ENCODE measurements at places on chromosomes 4 and X.

DNA sequence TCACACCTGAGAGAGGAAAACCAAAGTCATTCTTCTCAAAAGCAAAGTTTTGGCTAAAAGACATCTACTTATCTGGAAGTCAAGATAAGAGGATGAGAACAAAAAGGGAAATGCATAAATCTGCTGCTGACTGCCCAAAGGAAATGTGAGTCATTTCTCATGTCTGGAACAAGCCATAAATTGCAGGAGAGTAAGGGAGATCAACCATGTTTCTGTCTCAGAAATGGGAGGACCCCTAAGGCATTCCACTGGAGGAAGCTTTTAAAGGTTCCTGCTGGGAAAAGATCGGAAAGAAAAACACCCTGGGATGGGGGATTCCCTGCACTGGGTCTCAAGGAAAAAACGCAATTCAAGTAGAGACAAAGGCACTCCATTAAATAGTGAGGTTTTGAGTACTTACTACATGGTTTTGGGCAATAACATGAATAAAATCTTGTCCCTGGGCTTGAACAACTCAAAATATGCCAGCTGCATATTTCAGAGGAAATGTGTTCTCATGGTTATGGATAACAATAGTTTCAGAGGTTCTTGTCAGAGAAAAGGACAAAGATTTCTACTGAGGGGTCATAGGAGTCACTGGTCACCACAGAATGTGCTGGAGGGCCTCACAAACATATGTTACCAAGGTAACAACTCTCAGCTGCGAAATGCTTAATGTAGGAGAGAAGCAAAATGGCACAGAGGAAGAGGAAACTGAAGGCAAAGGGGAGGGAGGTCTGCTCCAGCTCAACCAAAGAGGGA is 19.3 kb downstream of the GPR143 start:
- no peak for DNase-seq

DNA sequence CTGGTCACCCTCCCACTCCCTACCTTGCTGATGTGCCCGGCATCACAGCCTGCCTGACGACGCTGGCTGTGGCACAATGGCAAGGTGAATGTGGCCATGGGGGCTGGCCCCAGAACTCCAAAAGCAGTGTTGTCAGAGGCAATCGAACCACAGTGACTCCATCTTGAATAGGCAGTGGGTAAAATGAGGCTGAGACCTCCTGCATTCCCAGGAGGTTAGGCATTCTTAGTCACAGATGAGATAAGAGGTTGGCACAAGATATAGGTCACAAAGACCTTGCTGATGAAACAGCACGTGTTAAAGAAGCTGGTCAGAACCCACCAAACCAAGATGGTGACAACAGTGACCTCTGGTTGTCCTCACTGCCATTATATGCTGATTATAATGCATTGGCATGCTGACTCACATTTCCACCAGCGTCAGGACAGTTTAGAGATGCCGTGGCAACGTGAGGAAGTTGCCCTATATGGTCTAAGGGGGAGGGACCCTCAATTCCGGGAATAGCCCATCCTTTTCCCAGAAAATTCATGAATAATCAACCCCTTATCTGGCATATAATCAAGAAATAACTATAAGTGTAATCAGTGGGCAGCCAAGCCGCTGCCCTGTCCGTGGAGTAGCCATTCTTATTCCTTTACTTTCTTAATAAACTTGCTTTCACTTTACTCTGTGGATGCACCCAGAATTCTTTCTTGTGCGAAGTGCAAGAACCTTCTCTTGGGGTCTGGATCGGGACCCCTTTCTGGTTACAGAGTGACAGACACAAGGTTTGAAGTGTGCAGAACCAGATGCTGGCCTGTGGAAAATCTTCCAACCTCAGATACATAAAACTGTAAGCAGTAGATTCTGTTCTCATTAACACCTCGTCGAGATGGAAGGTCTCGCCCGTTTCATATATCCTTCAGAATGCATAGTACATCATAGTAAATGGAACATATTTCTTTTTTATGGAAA is 26.8 kb upstream of the CLDN24 start:
- DNase-seq: no peak

DNA sequence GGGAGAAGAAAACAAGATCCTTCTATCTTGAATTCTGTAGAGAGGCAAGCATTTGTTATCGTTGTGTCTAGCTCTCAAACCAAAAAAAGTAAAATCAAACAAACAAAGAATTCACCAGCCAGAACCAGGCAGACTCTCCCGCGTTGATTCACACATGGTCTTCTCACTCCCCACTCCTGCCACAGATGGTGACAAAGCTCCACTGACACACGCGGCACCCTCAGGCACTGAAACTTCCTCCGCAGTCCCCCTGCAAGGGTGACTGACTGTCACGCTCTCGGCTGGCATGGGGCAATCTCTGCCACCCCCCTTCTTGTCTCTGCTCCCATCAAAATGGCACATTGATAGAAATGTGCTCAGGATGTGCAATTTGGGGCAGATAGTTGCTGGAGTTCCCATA is 304.9 kb downstream of the DHX15 start:
- no peak for DNase-seq

- no peak for DNase-seq
These were observed 6.3 kb downstream of the CPE start for GRCh38 chr4:165385126-165385525.

DNA sequence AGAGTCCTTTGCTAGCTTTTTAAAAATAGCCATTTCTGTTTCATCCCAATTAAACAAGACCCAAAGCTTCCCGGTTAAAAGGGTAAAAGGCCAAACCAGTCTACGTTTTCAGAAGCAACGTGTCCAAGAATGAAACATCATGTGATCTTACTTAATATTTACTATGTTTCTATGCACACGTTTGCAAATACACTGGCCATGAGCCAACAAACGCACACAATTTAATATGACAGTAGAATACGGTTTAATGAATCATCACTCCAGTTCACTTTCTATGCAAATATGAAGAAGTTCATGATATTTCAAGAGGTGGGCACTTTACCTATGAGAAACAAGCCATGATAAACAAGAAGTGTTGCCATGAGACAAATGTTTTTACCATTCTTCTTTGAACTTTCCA is 4.3 kb downstream of the NR0B1 start:
- DNase-seq: no peak

GRCh38 chrX:107135049-107135964 is 16.7 kb upstream of the RBM41 start:
- no peak for DNase-seq

DNA sequence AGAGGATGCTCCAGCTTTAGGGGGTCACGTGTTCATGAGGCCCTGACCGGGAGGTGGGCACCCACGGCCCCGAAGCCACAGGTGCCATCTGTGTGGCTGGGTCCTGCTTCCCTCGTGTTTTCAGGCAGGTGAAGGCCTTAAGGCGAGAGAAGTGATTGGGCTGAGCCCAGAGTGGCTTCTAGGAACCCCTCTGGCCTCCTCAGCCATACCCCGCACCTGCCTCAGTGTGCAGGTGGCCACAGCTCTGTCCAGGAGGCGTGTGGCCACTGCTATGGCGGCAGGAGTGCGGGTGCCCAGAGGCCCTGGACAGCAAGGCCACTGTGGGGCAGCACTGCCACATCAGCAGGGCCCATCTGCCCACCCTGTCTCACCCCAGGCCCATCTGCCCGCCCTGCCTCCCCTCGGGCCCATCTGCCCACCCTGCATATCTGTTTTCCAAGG is 25.0 kb downstream of the NKX1-1 start:
- DNase-seq: no peak

GRCh38 chrX:8868906-8869305 is 67.7 kb upstream of the FAM9A start:
- no peak for DNase-seq

GRCh38 chr4:67634741-67635140 is 66.2 kb downstream of the UBA6 start:
- no peak for DNase-seq

GRCh38 chr4:163540448-163540847 is 46.0 kb downstream of the TMA16 start:
- DNase-seq: no peak

GRCh38 chr4:99180382-99181070 is 36.4 kb upstream of the ADH4 start:
- no peak for DNase-seq

DNA sequence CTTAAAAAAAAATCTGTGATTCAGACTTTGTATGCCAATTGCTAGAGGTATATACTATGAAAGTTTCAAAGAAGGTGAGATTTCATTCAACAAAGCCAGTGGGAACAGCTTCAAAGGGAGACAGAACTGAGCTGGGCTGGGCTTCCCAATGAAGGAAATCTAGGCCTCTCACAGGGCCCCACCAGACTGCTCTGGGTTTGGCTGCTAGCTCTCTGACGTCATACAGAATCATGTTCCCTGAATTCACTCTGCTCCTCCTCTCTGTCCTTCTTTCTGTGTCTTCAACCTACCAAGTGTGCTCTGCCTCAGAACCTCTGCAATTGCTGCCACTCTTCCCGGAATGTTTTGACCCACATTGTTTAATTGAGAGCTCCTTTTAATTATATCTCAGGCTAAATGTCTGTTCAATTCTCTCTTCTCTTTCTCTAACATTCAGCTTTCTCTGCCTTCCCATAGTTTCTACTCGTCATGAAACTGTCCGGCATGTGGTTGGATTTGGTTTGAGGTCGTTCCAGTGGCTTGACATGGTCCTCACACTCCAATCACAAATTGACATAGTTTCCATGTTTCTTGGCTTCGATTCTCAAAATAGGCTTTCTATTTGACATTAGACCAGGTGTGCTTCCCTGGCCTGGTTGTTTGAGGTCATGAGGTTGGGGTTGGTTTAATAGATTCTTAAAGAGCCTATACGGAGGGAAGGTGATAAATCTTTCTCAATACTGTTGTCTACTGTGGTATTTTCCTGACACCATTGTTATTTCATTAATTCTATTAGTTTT is 282.1 kb upstream of the EMCN start:
- DNase-seq: no peak

DNA sequence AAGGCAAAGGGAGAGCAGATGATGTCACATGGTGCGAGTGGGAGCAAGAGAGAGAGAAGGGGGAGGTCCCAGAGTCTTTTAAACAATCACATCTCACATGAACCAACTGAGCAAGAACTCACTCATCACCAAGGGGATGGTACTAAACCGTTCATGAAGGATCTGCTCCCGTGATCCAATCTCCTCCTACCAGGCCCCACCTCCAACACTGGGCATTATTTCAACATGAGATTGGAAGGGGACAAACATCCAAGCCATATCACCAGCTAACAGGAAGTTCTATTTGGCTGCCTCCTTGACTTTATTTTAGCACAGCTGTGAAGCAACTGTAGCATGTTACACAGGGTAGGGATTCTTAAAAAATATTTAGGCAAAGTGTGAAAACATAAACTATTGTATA is 102.5 kb downstream of the DDIT4L start:
- DNase-seq: no peak

DNA sequence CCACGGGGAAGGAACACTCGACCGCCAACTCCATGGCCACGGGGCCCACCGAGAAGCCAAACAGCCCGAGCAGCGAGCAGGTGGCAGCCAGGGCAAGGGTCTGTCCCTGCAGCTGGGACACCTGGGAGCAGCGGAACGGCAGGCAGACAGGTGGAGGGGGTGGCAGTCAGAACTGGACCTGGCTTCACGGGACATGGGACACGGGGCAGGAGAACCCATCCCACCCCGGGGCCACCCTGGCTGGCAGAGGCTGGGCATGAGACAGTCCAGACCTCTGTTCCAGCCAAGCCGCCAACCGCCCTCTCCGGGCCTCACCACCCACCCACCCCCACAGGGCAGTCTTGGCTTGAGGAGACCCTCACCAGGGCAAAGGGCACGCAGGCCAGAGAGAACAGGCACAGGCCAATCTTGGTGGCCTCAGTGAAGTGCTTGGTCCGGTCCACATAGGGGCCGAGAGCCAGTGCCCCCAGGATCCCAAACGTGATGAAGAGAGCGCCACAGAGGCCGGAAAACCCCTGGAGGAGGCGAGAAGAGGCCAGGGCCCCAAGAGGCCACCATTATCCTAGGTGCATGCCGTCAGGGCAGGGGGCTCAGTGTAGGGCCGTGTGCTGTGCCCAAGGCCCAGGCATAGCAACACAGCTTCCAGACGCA is 5.6 kb downstream of the SLC49A3 start:
- DNase-seq: no peak

GRCh38 chrX:149363965-149364364 is 141.1 kb downstream of the IDS start:
- no peak for DNase-seq

GRCh38 chr4:31080887-31081286 is 360.7 kb downstream of the PCDH7 start:
- DNase-seq: no peak

DNA sequence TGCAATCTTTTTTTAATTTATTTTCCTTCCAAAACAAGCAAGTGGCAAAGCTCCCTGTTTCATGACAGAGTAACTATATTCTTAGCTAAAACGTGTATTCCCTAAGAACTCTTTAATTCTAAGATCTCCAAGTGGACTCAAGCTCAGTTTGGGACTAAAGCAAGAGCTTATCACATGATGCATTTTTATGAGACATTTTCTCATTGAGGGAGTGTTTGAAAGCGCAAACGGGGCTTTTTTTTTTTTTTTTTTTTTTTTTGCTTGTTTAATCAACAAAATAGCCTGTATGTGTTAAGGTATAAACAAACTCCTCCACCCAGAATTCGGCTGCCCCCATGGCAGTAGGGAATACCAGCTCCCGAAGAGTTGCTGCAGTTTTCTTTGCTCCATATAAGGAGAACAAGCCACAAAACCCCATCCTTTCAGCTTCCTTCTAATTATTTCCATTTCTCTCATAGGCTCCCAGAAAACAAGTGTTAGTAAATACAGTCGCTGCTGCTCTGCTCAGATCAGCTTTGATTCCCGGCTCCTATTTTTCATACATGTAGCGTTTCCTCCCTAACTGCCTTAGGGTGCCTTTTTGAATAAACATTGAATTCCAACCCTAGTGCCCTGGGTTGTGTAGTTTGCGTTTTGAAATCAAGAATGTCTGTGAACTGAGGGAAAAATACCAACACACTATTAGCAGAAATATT is 669 bp upstream of the PPARGC1A start:
- DNase-seq: no peak

- no peak for DNase-seq
These were observed 668.2 kb upstream of the NDST4 start for GRCh38 chr4:115781528-115782146.

- DNase-seq: no peak
These were observed 23.1 kb downstream of the CENPC start for GRCh38 chr4:67522230-67522629.

GRCh38 chr4:157994863-157995262 is 178.0 kb downstream of the GASK1B start:
- DNase-seq: no peak

GRCh38 chr4:174183259-174183658 is 100.2 kb downstream of the FBXO8 start:
- DNase-seq: no peak

GRCh38 chr4:69610484-69610883 is 29.0 kb downstream of the UGT2A2 start:
- DNase-seq: no peak

DNA sequence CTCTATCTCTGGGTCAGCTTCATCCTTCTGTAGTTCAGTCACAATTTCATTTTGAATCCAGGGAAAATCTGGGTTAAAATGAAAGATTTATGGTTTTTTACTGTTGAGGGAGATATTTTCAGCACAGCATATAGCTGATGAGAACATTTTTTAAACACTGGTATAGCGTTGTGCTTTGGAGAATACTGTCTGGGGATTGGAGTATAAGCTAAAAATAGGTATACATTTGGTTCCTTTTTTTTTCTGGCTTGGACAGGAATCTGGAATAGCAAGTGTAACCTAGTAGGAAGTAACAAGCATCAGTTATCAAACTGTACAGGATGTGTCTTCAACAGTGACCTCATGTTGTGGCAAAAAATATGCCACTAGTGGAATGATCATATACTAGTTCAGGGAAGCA is 149.1 kb downstream of the GRXCR1 start:
- DNase-seq: no peak
